ENCODE measurements at places on chromosomes 3 and 15. TPM values are rescaled to one million over a fixed set of nuclear protein-coding genes. Genes with fewer than 3 reads are reported as not detected.

BNC1 gene
- 0.12 TPM for total RNA-seq

UPK1B gene
- 8.8 TPM for total RNA-seq

CACNA2D3 gene
- total RNA-seq, result 3.6 TPM

MYEF2 gene
- 33.2 TPM for total RNA-seq

SLC22A13 gene
- 6.1 TPM for total RNA-seq

SSUH2 gene
- total RNA-seq, result 4.4 TPM

EPHB3 gene
- total RNA-seq, result 45.3 TPM

Measured in metanephros (tissue), 2 donors.